Fibroblast of lung (primary cell): ENCODE measurements at places on chromosomes 12 and 14. TPM values are rescaled to one million over a fixed set of nuclear protein-coding genes. Genes with fewer than 3 reads are reported as not detected.

The CISTR gene
- not detected in 2 replicates for total RNA-seq

The ASCL1 gene
- not detected in 2 replicates for total RNA-seq

The HEBP1 gene
- total RNA-seq = 23.6 and 33.7 TPM in 2 replicates

The GALNT16 gene
- total RNA-seq = 8.5 and 9.6 TPM in 2 replicates

The GZMH gene
- not detected in 2 replicates for total RNA-seq

DNA sequence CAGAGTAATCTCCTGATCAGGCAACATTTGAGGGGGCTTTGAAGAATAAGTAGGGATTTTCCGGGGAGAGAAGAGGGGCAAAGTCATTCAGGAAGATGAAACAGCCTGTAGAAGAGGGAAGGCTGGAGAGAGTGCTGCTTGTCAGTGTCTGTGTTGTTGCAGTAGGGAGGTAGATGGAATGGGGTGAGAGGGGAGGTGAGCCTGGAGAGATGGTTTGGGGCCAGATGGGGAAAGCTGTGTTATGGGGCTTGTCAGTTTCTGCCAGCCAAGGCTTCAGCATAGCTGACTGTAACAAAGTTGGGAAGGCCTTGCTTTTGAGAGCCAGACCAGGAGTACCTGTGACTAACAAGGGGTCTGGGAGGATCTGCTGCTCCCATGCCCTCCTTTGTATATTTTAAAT is 18.0 kb downstream of the BICD1 start:
- DNase-seq = no peak

- no peak for DNase-seq
Observed at GRCh38 chr12:53115891-53116648, 12.8 kb downstream of the SOAT2 start.

DNA sequence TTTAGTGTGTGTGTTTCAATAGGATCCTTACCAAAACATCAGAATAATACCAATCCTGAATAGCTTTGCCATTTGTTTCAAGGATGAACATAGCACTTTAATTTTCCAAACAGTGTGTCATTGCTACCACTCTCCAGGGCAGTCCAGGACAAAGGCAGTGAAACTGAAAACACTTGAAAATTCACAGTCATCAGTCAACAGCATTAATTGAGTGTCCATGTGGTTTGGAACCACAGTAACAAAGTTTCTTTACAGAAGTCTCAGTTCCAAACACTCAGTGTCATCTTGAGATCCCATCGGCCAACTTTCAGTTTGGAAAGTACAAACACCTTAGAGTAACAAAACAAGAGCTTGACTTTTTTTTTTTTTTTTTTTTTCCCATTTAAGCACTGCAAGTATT is 228.4 kb upstream of the SOX5 start:
- DNase-seq = no peak

GRCh38 chr12:95413576-95413975 is 60.4 kb upstream of the METAP2 start:
- peak; percentile 29 for DNase-seq

GRCh38 chr12:129937426-129937825 is 33.6 kb upstream of the TMEM132D start:
- no peak for DNase-seq

DNA sequence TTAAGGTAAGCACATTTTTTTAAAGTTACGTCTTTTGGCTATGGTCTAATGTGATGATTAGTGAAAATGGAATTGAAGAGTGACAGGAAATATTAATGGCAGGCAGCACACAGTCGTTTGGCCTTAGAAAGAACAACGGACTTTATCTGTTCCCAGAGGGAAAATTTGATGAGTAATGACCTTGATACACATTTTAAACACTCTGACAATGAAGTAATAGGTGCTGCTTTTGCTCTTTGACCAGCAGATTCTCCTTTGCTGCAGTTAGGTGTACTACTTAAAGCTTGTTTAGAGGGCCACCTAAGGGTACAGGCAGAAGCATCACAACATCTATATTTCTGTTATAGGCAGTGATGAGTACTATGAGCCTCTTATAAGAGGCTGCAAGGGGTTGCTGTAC is 27.1 kb upstream of the RNU6-8 start:
- DNase-seq = peak; percentile 93
